GF-D8 (cell line): ENCODE measurements at places on chromosomes 12 and 14.

DNA sequence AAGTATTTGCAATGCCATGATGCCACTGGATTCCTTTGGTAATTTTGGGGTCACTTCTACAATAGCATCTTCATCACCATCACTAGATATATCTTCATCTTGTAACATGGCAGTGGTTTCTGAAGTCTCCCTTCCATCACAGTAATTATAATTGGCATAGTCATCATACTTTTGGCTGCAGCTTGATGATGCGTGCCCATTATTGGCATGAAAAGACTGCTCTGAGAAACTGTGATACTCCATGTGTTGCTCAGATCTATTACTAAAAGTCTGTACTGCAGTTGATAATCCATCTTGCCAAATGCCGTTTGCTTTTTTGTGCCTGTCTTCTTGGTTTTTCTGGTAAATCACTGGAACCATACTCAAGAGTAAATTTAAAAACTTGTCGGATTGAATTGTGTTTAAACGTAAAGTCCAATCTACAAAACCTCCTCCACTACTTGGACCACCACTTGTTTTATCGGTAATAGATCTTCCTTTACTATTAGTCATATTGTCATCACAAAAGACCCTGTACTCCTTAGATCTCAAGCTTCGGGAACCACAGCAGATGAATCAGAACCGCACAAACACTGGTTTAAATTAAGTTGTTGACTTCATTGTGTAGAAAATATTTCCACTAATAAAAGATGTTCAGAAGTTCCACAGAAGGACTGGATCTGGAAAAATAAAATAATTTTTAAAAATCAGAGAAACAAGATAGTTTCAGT is 29.9 kb downstream of the SLC41A2 start:
- DNase-seq = no peak

DNA sequence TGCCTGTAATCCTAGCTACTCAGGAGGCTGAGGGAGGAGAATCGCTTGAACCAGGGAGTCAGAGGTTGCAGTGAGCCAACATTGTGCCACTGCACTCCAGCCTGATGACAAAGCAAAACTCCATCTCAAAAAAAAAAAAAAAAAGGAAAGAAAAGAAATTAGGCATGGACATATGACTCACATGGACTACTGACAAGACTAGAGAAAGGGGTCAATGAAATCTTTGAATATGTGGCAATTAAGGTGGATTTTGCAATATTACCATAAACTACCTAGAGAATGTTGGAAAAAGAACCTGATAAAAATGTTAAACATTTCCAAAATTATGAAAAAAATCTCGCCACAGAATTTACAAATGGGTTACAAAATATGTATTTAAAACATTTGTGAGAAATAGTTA is 873.6 kb downstream of the C12orf50 start:
- DNase-seq = no peak

DNA sequence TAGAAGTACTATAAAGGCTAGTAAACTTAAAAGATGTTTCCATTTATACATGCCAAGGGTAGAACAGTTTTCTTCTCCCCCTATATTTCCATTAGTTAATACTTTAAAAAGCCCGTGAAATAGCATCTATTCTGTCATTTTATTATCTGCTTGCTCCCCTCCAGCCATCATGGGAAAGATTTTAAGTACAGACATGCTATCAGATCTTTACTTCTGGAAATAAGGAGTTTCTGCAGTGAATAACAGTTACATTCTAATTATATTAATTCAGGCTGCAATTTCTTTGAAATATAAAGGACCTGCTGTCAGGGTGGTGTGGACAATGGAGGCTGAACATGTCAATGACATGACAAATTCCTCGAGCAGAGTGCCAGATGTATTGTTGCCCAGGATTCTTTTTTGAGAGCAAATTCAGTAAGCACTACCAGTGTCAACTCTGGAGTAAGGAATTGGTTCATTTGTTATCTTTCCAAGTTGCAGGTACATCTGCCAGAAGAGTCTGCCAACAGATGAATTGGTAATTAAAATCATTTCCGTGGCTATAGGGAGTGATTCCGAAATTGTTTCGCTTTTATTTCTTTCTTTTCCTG is 151.3 kb downstream of the BTG1 start:
- DNase-seq = no peak

DNA sequence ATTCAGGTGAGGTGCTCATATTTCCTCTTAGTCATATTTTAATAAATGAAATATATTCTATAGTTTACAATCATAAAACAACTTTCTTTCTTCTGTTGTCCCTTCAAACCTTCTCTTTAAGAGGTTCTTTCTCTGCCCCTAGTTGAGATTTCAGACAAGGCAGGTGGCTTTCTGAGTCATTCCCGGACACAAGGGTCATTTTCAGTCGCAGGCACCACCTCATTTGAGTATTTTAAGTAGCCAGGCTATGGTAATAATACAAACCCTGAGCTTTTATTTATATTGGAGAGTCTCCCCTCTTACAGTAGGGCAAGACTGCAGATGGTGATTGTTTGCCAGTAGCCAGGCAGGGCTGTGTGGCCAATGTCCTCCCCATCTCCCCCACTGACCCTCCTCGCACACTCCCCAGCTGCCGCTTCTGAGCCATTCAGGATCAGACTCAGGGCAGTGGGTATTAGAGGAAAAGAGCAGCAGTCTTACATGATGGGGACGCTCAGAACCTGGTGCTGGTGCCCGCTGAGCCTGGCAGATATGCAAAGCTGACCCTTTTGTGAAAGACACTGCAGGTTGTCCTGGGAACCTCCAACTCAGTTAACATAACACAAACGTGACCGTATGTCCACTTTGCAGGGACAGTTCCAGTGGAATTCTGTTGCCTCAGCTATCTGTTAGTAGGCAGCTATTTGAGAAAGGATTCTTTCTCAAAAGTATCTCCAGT is 101.1 kb upstream of the BCL2L14 start:
- no peak for DNase-seq

DNA sequence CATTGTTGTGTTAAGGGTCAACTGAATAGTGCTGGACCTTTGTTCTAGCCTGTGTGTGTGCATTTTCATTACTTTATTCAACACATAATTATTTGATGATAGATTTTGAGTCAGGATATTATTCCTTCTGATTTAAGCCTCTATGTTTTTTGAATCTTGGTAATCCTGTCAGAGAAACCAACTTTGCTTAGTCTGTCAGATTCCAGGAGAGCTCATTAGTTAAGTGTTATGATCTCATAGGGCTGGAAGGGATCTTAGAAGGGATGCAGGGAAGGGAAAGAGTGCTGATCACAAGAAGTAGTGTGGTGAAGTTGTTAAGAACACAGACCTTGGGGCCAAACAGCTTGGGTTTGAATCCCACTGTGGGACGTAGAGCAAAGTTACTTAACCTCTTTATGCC is 52.9 kb downstream of the SCN8A start:
- DNase-seq = no peak

DNA sequence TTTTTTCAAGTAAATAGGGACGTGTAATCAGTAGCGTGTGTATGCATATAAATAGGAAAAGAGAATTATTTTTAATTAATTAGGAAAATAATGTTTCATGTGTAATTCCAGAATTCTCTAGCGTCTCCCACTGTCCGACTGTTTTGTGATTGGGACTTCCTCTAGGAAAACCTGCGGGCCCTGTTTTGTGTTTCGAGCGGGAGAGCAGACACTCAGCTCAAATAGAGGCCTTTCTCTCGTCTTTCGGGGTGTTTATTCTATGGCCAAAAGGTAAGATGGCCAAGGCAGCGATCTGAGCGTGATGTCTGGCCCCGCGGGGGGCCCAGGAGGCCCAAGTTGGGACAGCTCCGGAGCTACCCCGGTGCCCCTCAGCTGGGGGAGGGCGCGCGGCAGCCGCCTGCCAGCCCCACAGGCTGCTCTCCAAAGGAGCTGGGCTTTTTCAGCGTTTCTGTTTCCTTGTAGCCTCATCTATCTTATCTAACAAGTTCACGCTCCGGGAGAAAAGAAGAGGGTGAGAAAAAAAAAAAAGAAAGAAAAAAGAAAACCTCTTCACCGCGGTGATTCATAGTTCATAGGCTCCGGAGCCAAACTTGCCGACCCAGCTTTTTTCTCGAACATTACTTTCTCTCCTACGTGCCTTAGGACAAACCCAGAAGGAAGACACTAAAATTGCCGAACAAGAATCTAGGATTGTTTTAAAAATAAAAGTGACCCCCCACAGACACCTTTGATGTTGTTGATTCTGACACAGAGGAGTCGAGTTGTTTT is 7.5 kb upstream of the FOXG1 start:
- no peak for DNase-seq

DNA sequence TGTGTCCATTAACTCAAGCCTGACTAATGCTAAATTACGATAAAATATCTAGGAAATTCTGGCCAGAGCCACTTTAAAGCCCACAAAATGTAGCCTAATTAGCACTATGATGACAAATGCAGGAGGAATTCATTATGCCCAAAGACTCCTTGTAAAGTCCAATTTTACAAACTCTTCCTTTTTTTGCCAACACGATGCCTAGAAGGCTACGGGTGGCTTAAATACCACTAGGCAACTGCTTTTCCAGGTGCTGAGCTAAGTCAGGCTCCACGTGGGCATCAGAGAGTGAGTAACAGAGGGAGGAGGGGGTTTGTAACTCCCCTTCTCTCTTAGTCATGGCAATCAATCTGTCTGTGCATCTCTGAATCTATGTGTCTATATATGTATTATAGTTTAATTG is 172.4 kb upstream of the NTF3 start:
- no peak for DNase-seq

DNA sequence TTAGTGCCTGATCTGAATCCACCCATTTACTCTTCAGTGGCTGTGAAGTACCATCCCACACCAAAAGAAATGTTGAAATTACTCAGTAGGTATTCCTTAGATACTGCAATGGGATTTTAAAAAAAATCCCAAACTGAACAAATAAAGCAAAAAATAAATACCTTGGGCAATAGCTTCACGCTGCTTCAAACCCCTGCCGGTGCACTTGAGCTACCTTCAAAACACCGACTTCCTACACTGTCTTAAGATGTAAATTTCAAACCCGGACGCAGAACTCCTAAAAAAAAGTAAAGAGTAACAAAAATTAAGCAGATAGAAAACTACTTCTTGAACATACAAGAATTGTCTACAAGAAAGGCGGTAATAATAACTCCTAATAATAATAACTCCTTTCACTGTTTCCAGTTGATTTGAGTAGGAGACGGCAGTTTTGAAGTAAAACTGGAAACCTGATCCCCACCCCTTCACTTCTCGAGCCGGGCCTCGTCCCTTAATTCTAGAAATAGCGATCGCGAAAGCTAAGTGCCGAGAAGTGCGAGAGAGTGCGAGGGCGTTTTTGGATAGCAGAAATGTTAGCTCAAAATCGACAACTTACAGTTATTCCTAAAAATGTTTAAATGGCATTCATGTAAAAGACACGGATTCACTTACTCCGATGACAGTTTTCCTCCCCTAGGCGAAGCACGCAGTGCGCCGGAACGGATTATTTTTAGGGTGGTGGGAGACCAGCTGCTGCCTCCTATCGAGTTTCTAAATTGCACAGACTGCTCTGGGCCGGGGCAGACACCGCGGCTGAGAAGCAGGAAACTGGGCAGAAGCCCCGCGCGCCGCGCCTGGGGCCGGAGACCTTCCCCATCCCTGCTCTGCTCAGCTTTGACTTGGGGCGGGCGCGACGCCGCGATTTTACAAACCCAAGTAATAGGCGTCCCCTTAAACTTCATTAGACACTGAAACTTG is at the start of gene ABCC9:
Gene ABCC9, minus strand, starts transcription at position 878 of the 957 bp plus-strand sequence. CDS start 4,752 bp downstream, outside the sequence.
- DNase-seq = no peak

- no peak for DNase-seq
Observed at GRCh38 chr12:3531496-3531895, 40.5 kb downstream of the PRMT8 start.

DNA sequence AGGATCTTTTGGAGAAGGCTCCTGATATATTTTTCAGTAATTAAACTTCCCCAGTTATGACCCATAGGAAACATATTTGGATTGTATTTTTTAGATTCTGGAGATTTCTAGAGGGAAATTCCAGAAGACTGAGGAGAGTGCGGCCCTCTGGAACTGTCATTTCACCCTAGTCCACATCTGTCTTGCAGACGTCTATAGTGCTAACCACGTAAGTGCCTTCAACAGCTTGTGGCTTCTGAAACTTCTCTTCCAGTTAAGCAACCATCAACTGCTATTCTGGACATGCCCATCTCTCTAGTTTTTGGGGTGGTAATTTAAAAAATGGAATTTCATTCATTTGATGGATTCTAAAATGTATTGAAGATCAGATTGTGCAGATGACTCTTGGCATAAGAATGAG is 1098.8 kb downstream of the TMEM121 start:
- DNase-seq = no peak

DNA sequence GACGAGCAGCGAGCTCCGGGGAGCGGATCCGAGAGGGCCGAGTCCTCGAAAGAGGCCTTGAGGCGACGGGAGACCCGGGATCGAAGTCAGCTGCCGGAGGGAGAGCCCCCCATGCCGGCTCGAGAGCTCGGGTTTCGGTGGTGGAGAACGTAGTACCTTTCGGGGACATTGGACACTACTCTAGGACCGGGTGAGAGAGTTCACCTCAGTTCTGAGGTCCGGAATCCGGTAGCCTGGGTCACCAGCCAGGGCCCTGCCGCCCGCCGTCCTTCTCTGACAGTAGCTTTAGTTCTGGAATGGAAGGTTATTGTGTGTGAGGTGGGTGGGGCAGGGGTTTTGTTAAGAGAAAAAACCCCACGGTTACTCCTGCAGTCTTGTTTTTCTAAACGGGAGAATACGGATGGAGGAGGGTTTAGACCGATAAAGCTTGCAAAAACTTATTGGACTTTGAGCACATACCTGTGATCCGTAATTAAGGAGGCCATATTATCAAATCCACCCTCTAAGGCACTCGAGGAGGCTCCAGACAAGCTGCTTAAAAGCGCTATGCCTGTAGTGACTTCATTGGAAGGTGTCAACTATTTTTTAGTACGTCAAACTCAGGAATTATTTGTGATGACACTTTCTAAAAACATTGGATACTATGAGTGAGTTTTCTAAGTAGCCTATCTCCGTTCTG is 765 bp downstream of the SCYL2 start:
- DNase-seq = no peak

GRCh38 chr12:19435831-19436497 is 3.3 kb upstream of the AEBP2 start:
- DNase-seq = no peak

GRCh38 chr12:119479121-119479561 is 114.4 kb upstream of the TMEM233 start:
- DNase-seq = no peak
